Kidney (tissue), 22 donors: ENCODE measurements at places on chromosomes 1 and 21.
A peak's percentile ranks its signal among the peaks of the same experiment; 100 is the strongest.

- no peak for DNase-seq
Measured at GRCh38 chr1:159012495-159012894, 2.8 kb downstream of the IFI16 start.

- no peak for DNase-seq
Measured at GRCh38 chr1:95852483-95853070, 618.6 kb downstream of the RWDD3 start.

DNA sequence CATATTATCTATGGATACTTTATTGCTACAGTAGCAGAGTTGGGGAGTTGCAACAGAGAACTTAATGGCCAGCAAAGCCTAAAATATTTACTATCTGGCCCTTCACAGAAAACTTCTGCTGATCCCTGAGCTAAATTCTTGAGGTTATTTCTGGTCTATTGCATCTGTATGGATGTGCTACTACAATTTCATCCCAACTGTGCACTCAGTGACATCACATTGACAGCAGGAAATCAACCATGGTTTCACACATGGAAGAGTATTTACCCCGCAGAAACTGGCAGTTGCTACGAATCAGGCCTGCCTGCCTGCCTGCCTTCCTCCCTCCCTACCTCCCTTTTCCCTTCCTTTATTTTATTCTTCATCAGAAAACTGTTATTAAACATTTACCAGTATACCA lies 12.1 kb downstream of the CLCA2 start:
- no peak for DNase-seq

DNA sequence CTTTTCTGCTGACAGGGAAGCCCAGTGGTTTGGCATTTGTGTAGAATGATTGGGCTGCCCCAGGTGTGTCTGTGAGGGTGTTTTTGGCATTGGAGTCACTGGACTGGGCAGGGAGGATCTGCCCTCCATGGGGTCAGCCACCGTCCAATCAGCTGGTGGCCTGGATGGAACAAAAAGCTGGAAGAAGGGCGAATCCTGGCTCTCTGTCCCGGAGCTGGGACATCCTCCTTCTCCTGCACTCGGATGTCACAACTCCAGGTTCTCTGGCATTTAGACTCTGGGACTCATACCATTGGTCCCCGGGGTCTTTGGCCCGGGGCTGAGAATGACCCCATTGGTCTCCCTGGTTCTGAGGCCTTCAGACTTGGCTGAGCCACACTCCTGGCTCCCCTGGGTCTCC lies 11.2 kb downstream of the SPSB1 start:
- no peak for DNase-seq

GRCh38 chr21:33041981-33042380 lies 16.2 kb downstream of the OLIG2 start:
- DNase-seq: no peak

DNA sequence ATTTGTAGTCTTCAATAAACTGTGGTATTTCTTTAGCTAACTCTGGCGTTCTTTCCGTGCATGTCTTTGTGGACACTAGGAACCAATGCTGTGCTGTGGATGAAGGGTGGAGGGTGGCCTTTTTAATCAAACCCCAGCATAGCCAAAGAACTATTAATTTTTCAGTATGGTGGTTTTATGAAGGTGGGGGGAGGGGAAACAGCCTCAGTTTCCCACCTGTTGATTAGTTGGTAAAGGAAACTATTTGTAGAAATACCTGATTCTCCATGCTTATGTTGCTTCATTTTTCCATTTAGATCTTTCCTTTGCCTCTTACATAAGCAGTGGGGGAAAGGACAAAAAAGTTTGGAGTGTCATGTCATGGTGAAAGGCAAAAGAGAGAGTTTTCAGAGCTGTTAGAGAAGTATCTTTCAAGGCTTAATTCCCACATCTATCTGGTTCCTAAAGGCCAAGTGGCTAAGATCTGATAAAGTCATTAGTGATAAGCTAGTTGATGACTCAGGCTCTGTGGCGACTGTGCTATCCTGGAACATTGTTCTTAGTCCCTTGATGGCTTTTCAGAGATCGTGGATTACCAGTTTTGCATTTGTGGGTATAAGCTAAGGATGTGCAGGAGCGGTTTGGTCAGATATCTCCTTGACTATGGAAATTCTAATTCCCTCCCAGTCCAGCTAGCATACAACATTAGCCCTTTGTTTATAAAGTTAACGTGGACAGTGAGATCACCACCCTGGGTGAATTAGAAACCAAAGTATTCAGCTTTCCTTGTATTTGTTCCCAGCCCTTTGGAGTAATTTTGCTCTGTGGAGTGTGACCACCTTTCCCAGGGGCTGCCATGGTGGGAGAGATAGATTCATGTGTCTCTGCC lies 8.7 kb upstream of the HAX1 start:
- DNase-seq: no peak

- peak; percentile 43 for DNase-seq
Measured at GRCh38 chr1:155125946-155126555, 1.6 kb upstream of the EFNA1 start.

DNA sequence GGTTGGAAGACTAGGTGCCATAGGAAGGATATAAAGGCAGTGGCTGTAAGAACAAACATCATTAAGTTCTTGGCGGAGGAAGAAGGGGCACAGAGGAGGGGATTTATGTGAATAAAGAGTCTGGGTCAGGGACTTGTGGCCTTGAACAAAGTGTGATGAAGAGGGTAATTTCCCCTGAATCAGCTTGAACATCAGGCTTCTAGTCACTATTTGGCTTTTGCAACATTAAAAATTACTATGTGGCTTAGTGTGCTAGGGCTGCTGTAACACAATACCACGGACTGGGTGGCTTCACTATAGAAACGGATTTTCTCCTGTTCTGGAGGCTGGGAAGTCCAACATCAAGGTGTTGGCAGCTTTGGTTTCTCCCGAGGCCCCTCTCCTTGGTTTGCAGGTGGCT lies 70.5 kb upstream of the CNIH3 start:
- no peak for DNase-seq

DNA sequence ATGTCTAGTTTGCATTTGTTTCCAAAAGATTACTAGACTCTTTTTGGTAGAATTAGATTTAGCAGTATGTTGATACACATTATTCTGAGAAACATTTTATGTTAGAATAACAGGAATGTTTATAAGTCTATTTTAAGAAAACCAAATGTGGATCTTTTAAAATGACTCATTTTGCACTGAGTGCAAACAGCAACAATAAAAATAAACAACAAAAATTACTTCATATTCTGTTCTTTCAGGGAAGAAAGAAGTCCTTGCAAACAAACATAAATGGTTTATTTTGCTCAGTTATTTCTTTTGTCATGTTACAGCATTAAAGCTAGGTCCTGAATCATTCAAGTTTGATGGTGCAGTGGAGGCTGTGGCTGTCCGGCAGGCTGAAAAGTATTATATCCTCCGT lies 106.8 kb upstream of the TENT5C start:
- DNase-seq: no peak

DNA sequence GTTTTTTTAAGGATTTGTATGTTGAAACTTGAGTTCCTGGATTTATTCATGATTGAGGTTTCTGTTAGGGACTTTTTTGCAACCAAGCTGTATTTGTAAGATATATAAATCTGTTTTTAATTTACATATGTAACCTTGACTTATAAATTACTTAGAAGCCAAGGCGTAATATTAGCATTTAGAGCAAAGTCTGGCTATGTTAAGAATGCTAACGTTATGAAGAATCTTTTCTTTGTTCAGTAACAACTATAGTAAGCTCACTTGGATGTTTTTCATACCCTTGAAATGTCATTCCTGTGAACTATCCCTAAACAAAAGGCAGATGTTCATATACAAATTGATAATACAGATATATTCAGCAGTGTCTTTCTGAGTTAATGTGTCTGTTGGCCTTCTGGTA lies 155.3 kb downstream of the MAGI3 start:
- DNase-seq: no peak

DNA sequence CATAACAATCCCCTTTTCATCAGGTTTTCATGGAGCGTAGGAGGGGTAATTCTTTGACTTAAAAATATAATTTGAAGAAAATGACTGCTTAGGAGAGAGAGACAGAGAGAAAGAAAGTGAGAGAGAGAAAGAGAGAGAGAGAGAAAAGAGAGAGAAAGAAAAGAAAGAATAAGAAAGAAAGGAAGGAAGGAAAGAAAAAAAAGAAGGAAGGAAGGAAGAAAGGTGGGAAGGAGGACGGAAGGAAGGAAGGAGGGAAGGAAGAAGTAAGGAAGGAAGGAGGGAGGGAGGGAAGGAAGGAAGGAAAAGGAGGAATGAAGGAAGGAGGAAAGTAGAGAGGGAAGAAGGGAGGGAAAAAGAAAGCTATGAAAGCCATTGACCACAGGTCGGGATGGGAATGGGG lies 10.8 kb upstream of the DEGS1 start:
- no peak for DNase-seq

- DNase-seq: no peak
Measured at GRCh38 chr1:116332451-116332850, 40.6 kb upstream of the ATP1A1 start.

GRCh38 chr1:113669988-113670387 lies 89.3 kb downstream of the PHTF1 start:
- DNase-seq: no peak

GRCh38 chr1:212610575-212610967 lies 2.0 kb downstream of the ATF3 start:
- no peak for DNase-seq

DNA sequence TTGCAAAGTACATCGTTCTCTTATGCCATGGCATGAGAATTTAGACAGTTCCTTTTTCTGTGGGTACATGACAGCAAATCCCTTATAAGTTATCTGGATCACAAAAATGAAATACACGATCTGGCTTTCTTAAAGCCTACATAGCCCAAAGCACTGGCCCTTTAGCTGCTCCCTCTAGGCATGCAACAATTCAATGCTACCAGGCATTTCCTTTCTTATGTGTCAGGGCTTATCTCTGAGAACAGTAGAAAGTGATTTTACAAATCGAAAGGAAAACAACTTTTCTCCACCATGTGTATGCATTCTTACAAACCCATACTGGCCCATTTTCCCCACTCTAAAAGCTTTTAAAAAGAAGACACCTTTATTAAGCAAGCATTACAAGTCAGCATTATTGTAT lies 139.7 kb downstream of the GRIK1 start:
- no peak for DNase-seq

- no peak for DNase-seq
Measured at GRCh38 chr1:161848676-161849075, 82.6 kb downstream of the ATF6 start.

- peak; percentile 28 for DNase-seq
Measured at GRCh38 chr1:99005537-99005942, 879 bp upstream of the PLPPR5 start.

GRCh38 chr1:201545851-201546492 lies 7.0 kb downstream of the NAV1 start:
- no peak for DNase-seq

DNA sequence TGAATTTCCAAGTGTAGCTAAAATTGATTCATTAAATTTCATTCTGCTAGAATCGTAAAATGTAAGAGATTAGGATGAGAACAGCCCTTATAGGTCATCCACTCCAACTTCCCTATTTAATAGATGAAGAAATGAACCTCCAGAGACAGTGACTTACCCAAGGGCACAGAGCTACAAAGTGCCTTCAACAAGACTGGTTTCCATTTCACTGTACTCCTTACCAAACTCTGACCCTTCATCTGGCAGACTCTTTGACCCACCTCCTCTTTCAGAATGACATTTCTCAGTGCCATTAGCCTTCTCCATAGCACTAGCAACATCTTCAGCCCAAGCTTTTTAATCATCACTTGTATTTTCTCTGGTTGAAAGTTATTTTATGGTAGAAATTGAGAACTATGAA lies 161.3 kb downstream of the NEK7 start:
- no peak for DNase-seq

- peak; percentile 92 for DNase-seq
Measured at GRCh38 chr1:67793562-67793961, 39.7 kb downstream of the GNG12 start.

DNA sequence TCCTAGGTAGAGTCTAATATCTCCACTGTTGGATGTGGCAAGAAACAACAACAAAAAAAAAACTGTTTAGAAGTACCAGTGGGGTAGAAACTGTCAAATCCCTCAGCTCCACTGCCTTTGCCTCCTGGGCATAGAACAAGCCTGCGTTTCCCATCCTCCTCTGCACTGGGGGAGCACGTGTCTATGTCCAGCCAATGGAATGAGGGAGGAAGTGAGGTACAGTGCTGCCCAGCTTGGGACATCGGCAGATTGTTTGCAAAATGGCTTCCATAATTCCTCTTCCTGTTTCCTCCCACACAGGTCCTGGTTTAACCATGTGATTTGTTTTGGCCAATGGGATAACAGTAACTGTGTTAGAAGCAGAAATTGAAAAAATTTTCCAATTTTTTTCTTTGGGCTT lies 39.1 kb downstream of the PSMG1 start:
- no peak for DNase-seq

DNA sequence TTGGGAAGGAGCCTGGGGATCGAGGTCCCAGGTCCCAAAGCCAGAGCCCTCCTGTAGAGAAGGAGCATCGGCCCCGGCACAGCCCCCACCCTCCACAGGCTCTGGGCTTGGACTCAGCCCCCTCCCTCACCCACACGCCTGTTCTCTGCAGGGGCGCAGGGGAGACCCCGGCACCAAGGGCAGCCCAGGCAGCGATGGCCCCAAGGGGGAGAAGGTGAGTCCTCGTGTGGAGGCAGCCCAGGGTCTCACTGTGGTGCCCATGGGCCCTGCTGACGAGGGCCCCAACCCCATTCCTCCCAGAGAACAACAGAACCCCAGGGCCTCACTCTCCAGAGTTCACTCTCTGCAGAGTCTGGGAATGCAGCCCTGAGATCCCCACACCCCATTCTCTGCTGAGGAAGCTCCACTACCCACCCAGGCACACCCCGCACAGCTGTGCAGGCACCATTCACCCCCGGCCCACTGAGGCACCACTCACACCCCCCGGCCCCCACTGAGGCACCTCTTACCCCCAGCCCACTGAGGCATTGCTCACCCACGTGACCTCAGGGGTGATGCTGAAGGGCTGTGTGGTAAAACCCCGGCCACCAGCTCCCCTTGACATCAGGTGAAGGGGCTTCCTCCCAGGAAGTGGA lies 21.8 kb downstream of the COL6A2 start:
- no peak for DNase-seq

GRCh38 chr1:22780696-22781095 lies 70.1 kb downstream of the EPHB2 start:
- DNase-seq: peak; percentile 74

DNA sequence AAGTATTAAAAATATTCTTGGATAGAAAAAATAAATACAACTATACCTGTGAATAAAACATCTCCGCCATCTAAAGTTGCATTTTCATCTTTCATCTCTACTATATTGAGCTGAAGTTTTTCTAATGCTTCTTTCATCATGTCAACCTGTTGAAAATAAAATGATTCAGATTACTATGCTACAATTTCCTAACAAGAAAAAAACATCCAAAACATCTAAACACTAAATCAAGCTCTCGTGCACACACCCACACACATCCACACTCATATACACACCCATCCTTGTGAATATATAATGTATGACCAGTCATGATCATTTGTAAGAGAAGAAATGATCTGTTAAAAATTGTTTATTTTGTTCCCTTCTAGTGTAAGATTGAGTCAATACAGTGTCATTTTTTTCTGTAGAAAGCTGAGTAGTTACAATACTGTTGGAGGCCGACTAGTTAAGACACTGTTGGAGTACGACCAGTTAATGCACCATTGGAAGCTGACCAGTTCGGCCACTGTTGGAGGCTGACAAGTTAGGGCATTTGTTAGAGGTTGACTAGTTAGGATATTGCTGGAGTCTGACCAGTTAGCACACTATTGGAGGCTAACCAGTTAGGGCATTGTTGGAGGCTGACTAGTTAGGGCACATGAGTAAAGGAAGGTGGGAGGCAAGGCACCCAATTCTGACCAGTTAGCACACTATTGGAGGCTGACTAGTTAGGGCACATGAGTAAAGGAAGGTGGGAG lies 82.4 kb upstream of the BCL10 start:
- DNase-seq: no peak
